Activated CD4-positive, alpha-beta T cell treated with anti-CD3 and anti-CD28 coated beads, Interleukin-2, amount 50 U/mL, for 16 hours (primary cell): ENCODE measurements at places on chromosomes 7 and 10.

DNA sequence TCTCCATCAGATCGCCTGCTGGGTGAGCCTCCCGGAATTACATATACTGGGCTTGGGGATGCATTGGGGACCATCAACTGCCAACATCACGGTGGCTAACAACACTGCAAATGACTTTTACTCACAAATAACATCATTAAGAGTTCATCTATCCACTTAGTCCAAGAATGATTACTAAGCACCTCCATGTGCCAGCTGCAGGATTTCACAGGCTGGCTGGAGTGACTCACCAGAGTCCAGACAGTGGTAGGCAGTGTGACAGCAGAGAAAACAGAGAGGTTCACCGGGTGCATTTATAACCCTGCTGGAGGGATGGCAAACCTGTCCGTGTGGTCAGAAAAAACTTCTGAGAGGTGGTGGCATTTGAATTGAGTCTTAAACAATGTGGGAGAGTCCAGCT lies 3.2 kb upstream of the IGFBP3 start:
- DNase-seq: no peak

GRCh38 chr7:120742372-120742771 lies 115.6 kb downstream of the TSPAN12 start:
- no peak for DNase-seq

DNA sequence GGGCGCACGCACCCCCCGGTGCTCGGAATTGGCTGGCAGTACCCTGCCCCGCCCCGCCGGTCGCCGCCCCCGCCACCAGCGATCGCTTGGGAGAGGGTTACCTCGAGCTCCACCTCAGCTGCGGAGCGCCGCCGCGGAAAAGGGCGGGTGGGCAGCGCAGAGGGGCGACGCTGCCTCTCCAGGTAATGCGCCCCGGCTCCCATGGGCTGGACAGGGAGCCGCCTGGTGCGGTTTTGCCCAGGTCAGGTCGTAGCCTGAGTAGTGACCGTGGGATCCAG lies 1.3 kb downstream of the PFKFB3 start:
- peak; percentile 51 for DNase-seq

DNA sequence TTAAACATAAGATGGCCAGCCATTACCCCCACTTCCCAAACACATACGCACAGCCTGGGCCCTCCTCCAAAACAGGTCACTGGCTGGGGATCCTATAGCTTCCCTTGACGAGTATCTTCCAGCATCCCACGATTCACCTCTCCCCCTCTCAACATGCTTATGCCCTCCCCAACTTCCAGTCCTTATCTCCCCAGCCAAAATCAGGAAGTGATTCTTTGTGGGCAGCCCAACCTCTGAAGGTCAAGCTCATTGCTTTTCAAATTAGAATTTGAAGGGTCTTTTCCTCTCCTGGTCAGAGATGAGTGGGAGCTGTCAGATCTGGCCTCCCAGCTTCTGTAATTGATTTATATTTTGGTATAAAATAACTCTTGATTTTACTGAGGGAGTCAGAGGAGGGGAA lies 133.6 kb downstream of the ATXN7L1 start:
- DNase-seq: no peak

GRCh38 chr7:116802746-116803152 lies 59.6 kb upstream of the CAPZA2 start:
- DNase-seq: peak; percentile 56

- DNase-seq: no peak
Observed at GRCh38 chr7:30596721-30597120, 2.0 kb downstream of the GARS1 start.

DNA sequence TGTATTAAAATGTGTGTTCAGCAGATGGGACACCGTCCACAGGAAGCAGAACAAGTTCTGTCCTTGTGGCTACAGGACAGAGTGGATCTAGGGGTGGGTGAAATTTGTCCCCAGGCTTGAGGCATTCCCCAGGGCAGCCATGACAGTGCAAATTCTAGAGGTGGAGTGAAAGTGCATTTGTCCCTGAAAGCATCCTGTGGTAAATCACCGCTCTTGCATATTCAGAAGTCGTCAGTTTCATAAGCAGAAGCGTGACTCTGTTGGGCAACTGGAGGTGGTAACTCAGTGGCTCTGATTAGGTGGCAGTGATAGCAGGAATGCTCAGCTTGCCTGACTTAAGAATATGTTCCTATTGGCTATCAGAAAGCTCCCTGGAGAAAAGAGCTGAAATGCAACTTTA lies 96.6 kb downstream of the SNX10 start:
- peak; percentile 63 for DNase-seq
